Activated CD4-positive, alpha-beta memory T cell treated with anti-CD3 and anti-CD28 coated beads for 36 hours (primary cell): ENCODE measurements at places on chromosomes 2 and 18.

DNA sequence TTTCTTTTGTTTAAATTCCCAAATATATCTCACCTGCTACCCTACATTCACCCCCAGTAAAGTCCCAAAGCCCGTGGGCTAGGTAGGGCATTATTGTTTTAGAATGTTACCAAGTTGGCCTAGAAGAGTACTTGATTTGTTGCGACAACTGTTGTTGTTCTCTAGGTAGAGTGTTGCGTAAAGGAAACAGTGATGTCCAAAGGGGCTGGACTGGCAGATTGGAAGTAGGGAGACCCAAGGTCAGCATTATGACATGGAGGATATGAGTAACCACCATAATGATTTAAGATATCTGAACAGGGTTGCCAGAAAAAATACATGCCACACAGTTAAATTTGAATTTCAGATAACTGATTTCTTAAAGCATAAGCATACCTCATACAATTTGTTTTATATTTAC is 39.2 kb downstream of the SCN1A start:
- DNase-seq = no peak

- DNase-seq = no peak
Observed at GRCh38 chr18:36514778-36515177, 217.3 kb downstream of the FHOD3 start.

DNA sequence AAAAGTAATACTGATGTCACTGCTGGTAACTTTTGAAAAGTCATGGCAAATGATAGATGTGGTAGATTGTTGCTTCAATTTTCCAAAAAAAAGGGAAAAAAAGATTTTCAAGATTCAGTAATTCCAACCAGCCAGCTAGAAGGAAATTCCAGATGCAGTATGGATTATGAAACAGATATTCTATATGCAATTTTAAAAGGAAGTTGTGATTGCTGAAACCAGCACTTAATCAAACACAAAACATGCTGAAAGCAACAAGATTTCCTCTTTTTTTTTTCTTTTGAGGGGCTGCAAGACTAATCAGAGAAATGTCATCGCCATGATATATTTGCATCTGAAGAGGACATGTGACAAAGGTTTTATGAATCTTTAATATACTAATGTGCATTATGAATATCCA is 5.1 kb upstream of the HNMT start:
- DNase-seq = no peak

GRCh38 chr18:13465124-13465446 is 246.5 kb downstream of the LDLRAD4 start:
- DNase-seq = no peak

GRCh38 chr2:181770150-181770549 is 89.8 kb upstream of the NEUROD1 start:
- DNase-seq = no peak

DNA sequence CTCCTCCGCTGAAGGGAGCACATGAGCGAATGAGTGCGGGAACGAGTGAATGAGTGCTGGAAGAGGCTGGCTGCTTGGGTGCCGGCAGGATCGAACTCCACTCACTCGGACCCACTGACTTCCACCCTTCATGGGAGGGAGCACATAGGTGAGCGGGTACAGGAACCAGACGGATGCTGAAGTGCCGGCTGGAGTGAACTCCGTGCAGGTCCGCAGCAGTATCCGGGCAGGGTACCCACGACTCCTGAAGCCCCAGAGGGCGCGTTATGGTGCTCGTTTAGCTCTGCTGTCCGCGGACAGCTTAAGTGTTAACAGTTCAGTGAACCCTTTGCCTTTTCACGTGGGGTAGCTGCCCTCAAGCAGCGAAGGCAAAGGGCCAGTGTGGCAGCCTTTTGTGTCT is 23.2 kb downstream of the RPRM start:
- DNase-seq = no peak

GRCh38 chr2:160356485-160356884 is 137.1 kb downstream of the RBMS1 start:
- DNase-seq = no peak

DNA sequence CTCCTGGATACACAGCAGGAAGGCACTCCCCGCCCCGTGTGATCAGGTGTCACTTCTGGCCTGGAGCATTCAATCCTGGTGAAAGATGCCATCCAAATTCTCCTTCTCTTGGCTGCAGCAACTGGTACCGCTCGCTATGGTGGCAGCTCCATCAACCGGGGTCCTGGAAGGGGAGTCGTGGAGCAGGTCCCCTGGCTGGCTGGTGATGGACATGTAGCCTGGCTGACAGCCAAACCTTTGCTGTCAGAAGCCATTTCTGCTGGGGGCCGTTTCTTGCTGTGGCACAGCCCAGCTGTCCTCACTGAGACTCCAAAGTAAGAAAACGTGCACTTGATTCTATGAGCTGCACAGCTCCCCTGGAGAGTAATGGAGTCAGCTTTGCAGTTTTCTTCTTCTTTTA is 7.1 kb upstream of the CYS1 start:
- DNase-seq = no peak

- no peak for DNase-seq
Observed at GRCh38 chr2:197704434-197705120, 592 bp upstream of the MARS2 start.

- DNase-seq = no peak
Observed at GRCh38 chr2:134540990-134541389, 177.8 kb downstream of the TMEM163 start.
